ENCODE measurements at places on chromosomes 2 and 18. TPM values are rescaled to one million over a fixed set of nuclear protein-coding genes. Genes with fewer than 3 reads are reported as not detected.

- peaks cover 80% of the 10 kb centered on the region for H3K27me3 ChIP-seq
- DNase-seq = peak; percentile 42
- H3K36me3 ChIP-seq = peaks cover 25% of the 10 kb centered on the region
- H3K27ac ChIP-seq = no peak overlapping the region
These were observed 3.8 kb downstream of the EVX2 start for GRCh38 chr2:176079831-176080539.

GRCh38 chr18:13617826-13618515, 108.4 kb downstream of the FAM210A start:
- no peak overlapping the region for H3K4me3 ChIP-seq
- H3K4me1 ChIP-seq = peaks cover 60% of the 10 kb centered on the region
- H3K27me3 ChIP-seq = no peaks in the 10 kb centered on the region
- DNase-seq = no peak
- no peak overlapping the region for H3K27ac ChIP-seq

- H3K36me3 ChIP-seq = no peaks in the 10 kb centered on the region
- H3K27me3 ChIP-seq = peaks cover 8% of the 10 kb centered on the region
- no peak overlapping the region for H3K4me3 ChIP-seq
These were observed 7.8 kb upstream of the DYNC2LI1 start for GRCh38 chr2:43766006-43766405.

Gene FAM110C
- total RNA-seq = 0.79 TPM

GRCh38 chr18:42230636-42231035, 275.6 kb downstream of the PIK3C3 start:
- H3K36me3 ChIP-seq = no peaks in the 10 kb centered on the region
- no peak for DNase-seq
- no peak overlapping the region for H3K27ac ChIP-seq
- no peaks in the 10 kb centered on the region for H3K27me3 ChIP-seq

GRCh38 chr2:70385204-70385603, 83.3 kb upstream of the FAM136A start:
- peaks cover 1% of the 10 kb centered on the region for H3K27me3 ChIP-seq
- H3K36me3 ChIP-seq = no peaks in the 10 kb centered on the region
- DNase-seq = no peak
- H3K4me3 ChIP-seq = no peak overlapping the region

DNA sequence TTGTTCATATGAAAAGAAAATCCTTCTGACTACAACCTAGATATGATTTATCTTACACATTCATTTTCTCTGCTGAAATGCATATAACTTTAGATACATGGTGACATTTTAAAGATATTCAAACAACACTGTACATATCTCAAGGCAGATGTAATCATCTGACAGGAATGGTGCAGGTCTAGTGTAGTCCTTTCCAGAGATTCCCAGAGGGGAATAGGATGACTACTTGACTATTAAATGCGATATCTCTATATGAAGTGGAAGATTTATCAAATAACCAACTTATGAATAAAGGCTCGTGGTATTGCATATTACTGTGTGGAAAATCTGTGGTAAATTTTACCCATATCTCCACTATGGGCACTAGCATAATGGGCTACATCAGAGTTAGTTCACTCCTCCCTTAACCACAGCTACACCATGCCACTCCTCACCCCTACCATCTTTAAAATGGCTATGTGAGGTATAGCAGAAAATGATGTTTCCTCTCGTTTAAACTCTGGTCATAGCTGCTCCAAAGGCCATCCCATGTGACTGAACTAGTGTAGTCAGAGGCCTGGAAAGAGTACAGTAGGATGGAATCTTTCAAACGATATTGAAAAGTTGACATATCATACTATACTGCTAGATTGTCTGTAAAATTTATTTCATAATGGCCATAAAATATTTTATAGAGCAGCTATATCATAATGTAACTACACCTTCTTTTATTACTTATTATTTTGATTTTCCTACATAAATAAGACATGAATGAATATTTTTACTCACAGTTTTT, 9.1 kb upstream of the ITPRID2 start:
- H3K27me3 ChIP-seq = peaks cover 13% of the 10 kb centered on the region
- DNase-seq = no peak
- no peak overlapping the region for H3K4me3 ChIP-seq
- H3K4me1 ChIP-seq = no peaks in the 10 kb centered on the region

Gene WDR7
- 19.0 TPM for total RNA-seq

DNA sequence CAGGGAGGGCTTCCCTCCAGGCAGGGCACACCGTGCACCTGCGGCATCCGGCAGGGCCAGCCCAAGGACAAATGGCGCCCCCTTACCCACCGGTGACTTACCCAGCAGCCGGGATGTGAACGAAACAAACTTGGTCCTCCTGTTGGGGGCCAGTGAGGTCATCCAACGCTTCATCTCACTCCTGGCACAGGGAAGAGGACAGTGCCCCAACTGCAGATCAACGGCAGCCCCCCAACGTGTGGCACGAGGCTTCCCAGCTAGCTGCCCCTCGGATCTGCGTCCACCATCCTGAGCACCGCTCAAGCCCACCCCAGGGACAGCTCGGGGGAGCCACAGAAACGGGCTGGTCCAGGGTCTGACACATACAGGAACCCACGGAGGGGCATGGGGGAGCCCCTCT, 12.0 kb downstream of the SNORC start:
- no peaks in the 10 kb centered on the region for H3K4me1 ChIP-seq
- H3K27ac ChIP-seq = no peak overlapping the region
- peaks cover 5% of the 10 kb centered on the region for H3K27me3 ChIP-seq
- no peak for DNase-seq

Gene SLC30A3
- 0.43 TPM for total RNA-seq

Gene IL1RN
- 0.50 TPM for total RNA-seq

DNA sequence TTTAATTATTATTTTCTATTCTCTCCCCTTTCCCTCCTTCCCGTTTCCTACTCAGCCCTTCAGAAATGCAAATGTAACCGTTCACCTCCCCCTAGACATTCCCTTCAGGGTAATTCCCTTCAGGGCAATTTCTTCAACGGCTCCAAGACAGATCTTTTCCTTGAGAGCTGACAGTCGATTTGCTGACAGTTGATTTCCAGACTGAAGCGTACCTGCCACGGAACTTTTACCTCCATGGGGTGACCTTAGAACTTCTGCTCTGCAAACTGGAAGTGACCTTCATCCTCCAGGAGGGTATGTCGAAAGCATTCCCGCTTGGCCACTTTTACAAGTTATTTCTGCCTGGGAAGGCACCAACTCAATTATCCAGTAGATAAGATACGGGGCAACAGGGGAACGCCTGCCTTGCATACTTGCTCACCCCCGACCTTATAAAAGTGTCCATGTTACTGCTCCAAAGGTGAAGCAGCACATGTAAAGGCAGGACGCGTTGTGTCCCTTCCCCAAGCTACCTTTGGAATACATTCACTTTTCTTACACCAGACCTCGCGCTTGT, 18.5 kb downstream of the B3GNT7 start:
- H3K36me3 ChIP-seq = peaks cover 2% of the 10 kb centered on the region
- no peak overlapping the region for H3K4me3 ChIP-seq
- no peak overlapping the region for H3K27ac ChIP-seq
- peaks cover 26% of the 10 kb centered on the region for H3K27me3 ChIP-seq

DNA sequence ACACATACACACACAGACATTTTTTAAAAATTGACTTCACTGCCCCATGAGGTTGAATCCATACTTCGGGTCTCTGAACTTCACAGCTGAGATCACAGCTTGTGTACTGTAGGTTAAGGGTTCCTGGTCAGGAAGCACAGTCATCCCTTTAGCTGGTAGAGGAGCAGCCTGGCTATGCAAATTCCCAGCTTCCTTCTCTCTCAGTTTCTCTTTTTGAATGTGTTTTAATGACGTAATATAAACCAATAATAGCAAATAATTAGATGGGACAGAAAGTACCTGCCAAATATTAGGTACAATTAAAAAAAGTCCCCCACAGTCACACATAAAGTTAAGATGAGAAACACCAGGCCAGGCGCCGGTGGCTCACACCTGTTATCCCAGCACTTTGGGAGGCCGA, 178.7 kb downstream of the ZNF385B start:
- H3K4me3 ChIP-seq = no peak overlapping the region
- no peaks in the 10 kb centered on the region for H3K27me3 ChIP-seq
- no peak for DNase-seq
- H3K27ac ChIP-seq = no peak overlapping the region

GRCh38 chr2:84052913-84053312, 406.2 kb downstream of the SUCLG1 start:
- DNase-seq = no peak
- H3K4me1 ChIP-seq = no peaks in the 10 kb centered on the region
- no peaks in the 10 kb centered on the region for H3K27me3 ChIP-seq
- H3K36me3 ChIP-seq = no peaks in the 10 kb centered on the region
- no peak overlapping the region for H3K27ac ChIP-seq
- no peak overlapping the region for H3K4me3 ChIP-seq

DNA sequence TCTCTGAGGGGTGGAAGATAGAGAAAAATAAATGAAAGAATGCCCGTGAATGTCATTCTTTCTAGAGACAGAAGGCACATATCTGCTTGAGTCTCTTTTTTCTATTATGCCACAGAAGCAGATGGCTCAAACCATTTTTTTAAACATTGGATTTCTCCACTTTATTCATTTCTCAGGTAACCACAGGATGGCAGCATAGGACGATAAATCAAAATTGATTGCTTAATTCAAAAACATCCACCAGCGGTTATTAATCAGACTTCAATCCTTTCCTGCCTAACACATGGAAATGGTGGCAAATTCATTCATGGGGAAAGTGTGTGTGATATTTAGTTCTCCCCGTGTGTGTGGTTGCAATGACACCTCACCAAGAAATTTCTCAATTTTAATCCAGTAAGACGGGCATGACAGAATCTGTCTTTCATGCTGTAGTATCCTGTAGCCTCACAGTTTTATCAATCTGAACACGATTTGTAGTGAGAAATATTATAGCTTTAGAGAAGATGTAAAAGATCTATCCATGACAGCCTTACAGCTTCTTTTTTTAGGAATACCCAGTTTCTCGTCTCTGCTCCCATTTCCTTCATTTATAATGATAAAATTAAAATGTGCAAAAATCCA, 72.2 kb downstream of the DSC3 start:
- no peaks in the 10 kb centered on the region for H3K36me3 ChIP-seq
- no peak for DNase-seq
- H3K4me1 ChIP-seq = no peaks in the 10 kb centered on the region
- no peak overlapping the region for H3K4me3 ChIP-seq
- H3K27me3 ChIP-seq = no peaks in the 10 kb centered on the region
- no peak overlapping the region for H3K27ac ChIP-seq
